Testis (tissue), 5 donors: ENCODE measurements at places on chromosomes 2 and 18. TPM values are rescaled to one million over a fixed set of nuclear protein-coding genes. Genes with fewer than 3 reads are reported as not detected.

DNA sequence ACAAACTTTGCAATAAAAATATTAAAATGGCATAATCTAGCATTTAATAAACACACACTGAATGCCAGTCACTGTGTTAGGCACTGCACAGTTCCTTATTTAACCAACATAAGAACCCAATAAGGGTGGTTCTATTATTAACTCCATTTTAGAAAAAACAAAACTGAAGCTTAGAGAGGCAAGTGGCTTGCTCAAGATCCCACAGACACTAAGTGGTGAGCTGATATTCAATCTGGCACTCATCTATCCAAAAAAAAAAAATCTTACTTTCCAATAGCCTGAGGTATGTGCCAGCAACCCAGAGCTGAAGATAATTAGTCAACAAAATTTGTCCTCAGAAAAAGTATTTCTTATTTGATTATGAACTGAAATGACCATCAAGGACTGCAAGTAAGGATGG lies 799 bp downstream of the CYTIP start:
- no peak for DNase-seq
- H3K4me1 ChIP-seq, result peaks cover 12% of the 10 kb centered on the region
- H3K27ac ChIP-seq, result no peak overlapping the region

DNA sequence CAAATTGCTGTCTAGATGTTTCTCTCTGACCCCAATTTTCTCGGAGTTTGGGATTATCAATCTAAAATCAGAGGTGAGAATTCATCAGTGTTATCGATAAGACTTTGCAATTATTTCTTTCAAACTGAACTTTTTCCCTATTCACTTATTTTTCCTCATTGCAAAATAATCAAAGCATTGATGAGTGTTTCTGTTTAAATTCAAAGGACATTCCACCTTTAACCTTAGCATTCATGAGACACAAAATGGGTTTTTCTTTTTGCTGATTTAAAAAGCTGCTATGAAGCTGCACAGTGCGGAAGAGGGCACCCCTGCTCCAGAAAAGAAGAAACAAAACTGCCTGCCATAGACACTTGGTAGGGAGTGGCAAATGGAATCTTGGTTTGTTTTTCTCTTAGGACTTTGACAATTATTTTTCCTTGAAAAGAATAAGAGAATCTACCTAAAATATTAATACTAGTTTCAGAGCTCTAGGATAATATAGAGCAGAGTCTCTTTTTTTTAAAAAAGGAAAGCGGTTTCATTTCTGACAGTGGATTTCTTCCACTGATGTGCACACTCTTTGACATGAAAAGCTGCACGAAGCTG lies 203.4 kb downstream of the TGIF1 start:
- H3K4me3 ChIP-seq, result no peak overlapping the region
- H3K27ac ChIP-seq, result no peak overlapping the region
- peaks cover 21% of the 10 kb centered on the region for H3K4me1 ChIP-seq
- no peak for DNase-seq

- H3K27me3 ChIP-seq, result no peaks in the 10 kb centered on the region
- no peaks in the 10 kb centered on the region for H3K4me1 ChIP-seq
- H3K27ac ChIP-seq, result no peak overlapping the region
- H3K36me3 ChIP-seq, result no peaks in the 10 kb centered on the region
- no peak overlapping the region for H3K4me3 ChIP-seq
Measured at GRCh38 chr2:191582355-191582754, 95.6 kb upstream of the NABP1 start.

Gene NT5C1B
- 18.0 TPM for total RNA-seq

Gene DYSF
- 6.8 TPM for total RNA-seq

- H3K36me3 ChIP-seq, result no peaks in the 10 kb centered on the region
- peaks cover under 1% of the 10 kb centered on the region for H3K4me1 ChIP-seq
- no peaks in the 10 kb centered on the region for H3K27me3 ChIP-seq
- DNase-seq, result no peak
- no peak overlapping the region for H3K27ac ChIP-seq
- H3K4me3 ChIP-seq, result no peak overlapping the region
Measured at GRCh38 chr2:80971-81736, 34.8 kb upstream of the FAM110C start.

DNA sequence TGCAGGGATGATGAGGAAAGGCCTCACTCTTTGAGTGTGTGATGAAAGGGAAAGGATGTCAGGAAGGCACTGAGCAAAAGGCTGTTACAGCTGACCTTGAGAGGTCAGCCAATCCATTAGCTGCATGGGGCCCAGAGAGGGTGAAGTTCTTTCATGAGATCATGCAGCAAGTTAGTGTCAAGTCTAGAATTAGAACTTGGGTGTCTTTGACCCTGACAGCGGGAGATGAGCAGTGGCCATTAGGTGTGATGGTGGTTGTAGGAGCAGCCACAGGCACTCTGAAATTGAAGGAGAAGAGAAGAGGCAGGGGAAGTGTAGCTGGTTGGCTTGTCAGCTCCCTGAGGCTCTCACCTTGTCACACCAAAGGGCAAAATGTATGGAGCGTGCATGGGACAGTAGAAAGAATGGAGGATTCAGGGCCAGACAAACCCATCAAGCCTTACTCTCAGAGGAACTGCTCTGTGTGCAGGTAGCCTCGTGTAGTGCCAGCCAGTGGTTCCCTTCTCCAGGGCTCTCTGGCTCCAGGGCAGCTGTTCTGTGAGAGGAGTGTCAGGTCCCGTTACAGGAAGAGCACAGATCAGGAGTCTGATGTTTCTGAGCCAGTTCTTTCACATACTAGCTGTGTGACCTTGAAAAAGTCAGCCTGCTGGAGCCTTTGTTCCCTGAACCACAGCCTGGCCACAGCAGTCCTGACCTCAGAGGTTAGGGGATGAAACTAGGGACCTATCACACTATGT lies 35.9 kb downstream of the MAP4K4 start:
- no peaks in the 10 kb centered on the region for H3K27me3 ChIP-seq
- H3K4me3 ChIP-seq, result no peak overlapping the region
- no peaks in the 10 kb centered on the region for H3K36me3 ChIP-seq
- no peak overlapping the region for H3K27ac ChIP-seq
- DNase-seq, result peak; percentile 41
- peaks cover 26% of the 10 kb centered on the region for H3K4me1 ChIP-seq

Gene CCDC68
- 54.1 TPM for total RNA-seq

DNA sequence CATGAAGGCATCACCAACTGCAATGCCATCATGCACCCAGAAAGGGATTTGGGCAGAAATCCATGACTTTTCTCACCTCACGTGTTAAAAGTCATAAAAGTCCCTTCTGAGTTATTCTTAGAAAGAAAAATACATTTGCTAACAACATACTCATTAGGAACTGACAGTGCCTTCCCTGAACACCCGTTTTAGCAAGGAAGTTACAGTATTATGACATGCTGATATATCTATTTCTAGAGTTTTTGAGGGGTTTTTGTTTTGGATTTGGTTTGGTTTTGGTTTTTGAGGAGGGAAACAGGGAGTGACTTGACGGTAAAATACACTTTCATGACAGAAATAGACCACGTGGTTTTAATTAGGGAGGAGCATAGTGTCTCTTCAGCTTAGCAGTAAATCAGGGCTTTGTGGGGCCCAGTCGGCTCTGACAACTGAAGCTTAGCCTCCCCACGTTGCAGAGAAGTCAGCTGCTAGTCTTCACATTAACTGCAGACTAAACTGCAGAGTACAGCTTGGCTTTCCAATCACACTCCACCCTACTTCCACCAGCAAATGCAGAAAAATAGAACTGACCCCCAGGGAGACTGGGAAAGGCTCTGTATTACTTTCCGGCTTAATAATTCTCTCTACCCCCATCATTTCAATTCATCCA lies 141.4 kb downstream of the FAM124B start:
- H3K27me3 ChIP-seq, result no peaks in the 10 kb centered on the region
- no peaks in the 10 kb centered on the region for H3K36me3 ChIP-seq
- DNase-seq, result peak; percentile 61
- peak overlapping the region; percentile 10 for H3K27ac ChIP-seq
- no peak overlapping the region for H3K4me3 ChIP-seq

Gene CNDP1
- 1.3 TPM for total RNA-seq

- H3K27ac ChIP-seq, result no peak overlapping the region
- no peak overlapping the region for H3K4me3 ChIP-seq
- H3K27me3 ChIP-seq, result no peaks in the 10 kb centered on the region
- H3K36me3 ChIP-seq, result no peaks in the 10 kb centered on the region
Measured at GRCh38 chr2:204177251-204177976, 240.9 kb downstream of the ICOS start.

DNA sequence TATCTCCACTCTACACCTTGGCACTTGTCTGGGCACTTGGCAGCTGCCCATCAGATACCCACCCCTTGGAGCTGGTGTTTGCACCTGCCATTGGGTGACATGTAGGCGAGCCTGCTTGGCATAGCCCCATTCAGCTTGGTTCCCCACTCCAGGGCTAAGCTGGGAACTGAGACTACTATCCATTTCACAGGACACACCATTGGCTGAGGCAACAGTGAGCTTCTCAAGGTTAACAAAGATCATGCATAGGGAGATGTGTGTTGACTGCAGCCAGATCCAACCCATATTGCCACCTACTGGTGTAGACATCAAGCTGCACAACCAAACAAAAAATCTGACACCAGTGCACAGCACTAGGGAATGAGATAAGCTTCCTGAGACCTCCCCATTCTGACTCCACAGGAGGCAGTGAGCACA lies 1389.8 kb upstream of the TMEFF2 start:
- DNase-seq, result peak; percentile 28
- no peak overlapping the region for H3K4me3 ChIP-seq
- no peaks in the 10 kb centered on the region for H3K27me3 ChIP-seq
- no peaks in the 10 kb centered on the region for H3K36me3 ChIP-seq
- H3K4me1 ChIP-seq, result no peaks in the 10 kb centered on the region

Gene PDE1A
- 29.8 TPM for total RNA-seq

Gene DSC3
- 0.24 TPM for total RNA-seq

GRCh38 chr18:76589866-76590265 lies 94.8 kb upstream of the ZNF516 start:
- no peak for DNase-seq
- H3K27me3 ChIP-seq, result no peaks in the 10 kb centered on the region
- H3K4me1 ChIP-seq, result peaks cover 15% of the 10 kb centered on the region
- no peak overlapping the region for H3K4me3 ChIP-seq
- no peak overlapping the region for H3K27ac ChIP-seq

GRCh38 chr18:55657572-55658331 lies 69.8 kb upstream of the TCF4 start:
- H3K4me3 ChIP-seq, result no peak overlapping the region
- H3K27ac ChIP-seq, result no peak overlapping the region
- no peaks in the 10 kb centered on the region for H3K27me3 ChIP-seq
- H3K4me1 ChIP-seq, result no peaks in the 10 kb centered on the region
- H3K36me3 ChIP-seq, result no peaks in the 10 kb centered on the region

Gene MERTK
- total RNA-seq, result 74.2 TPM

Gene ZFP36L2
- total RNA-seq, result 35.7 TPM

GRCh38 chr2:136117391-136117841 lies 533 bp downstream of the CXCR4 start:
- H3K4me1 ChIP-seq, result peaks cover 5% of the 10 kb centered on the region
- peak overlapping the region; percentile 46 for H3K4me3 ChIP-seq
- peak; percentile 58 for DNase-seq
- peak overlapping the region; percentile 13 for H3K27ac ChIP-seq
- H3K36me3 ChIP-seq, result no peaks in the 10 kb centered on the region

Gene CHRNG
- total RNA-seq, result not detected
